ENCODE measurements at places on chromosomes 16 and 17. TPM values are rescaled to one million over a fixed set of nuclear protein-coding genes. Genes with fewer than 3 reads are reported as not detected.

DNA sequence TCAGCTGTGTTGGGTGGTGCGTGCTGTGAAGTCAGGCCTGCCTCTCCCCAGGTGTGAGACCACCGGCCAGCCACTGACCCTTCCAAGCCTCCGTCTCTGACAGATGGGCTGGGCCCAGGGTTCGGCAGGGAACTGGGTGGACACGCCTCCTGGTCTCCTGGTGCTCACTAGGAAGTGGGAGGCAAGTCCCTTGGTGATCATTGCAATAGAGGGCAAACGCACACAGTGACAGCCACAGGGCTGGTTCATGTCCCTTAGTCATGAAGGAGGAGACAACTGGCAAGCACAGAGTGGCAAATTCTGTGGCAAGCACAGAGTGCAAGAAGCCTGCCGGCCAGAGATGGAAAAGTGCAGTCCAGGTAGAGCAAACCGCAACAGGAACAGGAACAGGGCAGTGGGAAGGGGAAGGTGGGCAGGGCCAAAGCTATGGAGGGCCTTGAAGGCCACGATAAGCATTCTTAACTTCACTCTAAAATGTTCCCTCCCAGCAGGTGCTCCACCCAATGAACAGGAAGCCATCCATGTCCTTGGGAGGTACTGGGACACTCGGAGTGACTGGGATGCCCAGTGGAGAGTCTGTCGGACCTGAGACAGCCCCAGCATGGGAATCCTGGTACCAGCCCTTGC is 21.9 kb downstream of the USP7 start:
- H3K4me1 ChIP-seq: peaks cover 39% of the 10 kb centered on the region
- no peaks in the 10 kb centered on the region for H3K27me3 ChIP-seq
- no peak for DNase-seq
- H3K4me3 ChIP-seq: no peak overlapping the region
- H3K27ac ChIP-seq: no peak overlapping the region

The OR1F1 gene
- 0.26 TPM for total RNA-seq

The ACSM2A gene
- total RNA-seq: not detected

GRCh38 chr16:70805380-70805779 is 4.4 kb upstream of the VAC14 start:
- no peaks in the 10 kb centered on the region for H3K27me3 ChIP-seq
- no peak overlapping the region for H3K27ac ChIP-seq
- H3K4me3 ChIP-seq: no peak overlapping the region
- no peaks in the 10 kb centered on the region for H3K4me1 ChIP-seq
- H3K36me3 ChIP-seq: no peaks in the 10 kb centered on the region
- DNase-seq: no peak

- H3K4me1 ChIP-seq: no peaks in the 10 kb centered on the region
- no peak overlapping the region for H3K27ac ChIP-seq
- H3K27me3 ChIP-seq: no peaks in the 10 kb centered on the region
- H3K36me3 ChIP-seq: no peaks in the 10 kb centered on the region
- no peak for DNase-seq
Observed at GRCh38 chr17:82367724-82368524, 3.6 kb upstream of the UTS2R start.

The TMC7 gene
- total RNA-seq: 5.1 TPM

GRCh38 chr17:77457572-77458201 is 316.9 kb downstream of the SEC14L1 start:
- H3K36me3 ChIP-seq: no peaks in the 10 kb centered on the region
- peaks cover 69% of the 10 kb centered on the region for H3K4me1 ChIP-seq
- no peak overlapping the region for H3K27ac ChIP-seq
- H3K4me3 ChIP-seq: no peak overlapping the region
- DNase-seq: no peak
- no peaks in the 10 kb centered on the region for H3K27me3 ChIP-seq

GRCh38 chr17:353213-353837 is 718 bp upstream of the RPH3AL start:
- no peaks in the 10 kb centered on the region for H3K36me3 ChIP-seq
- no peaks in the 10 kb centered on the region for H3K27me3 ChIP-seq
- no peak overlapping the region for H3K27ac ChIP-seq
- DNase-seq: no peak

The NEUROD2 gene
- not detected for total RNA-seq

- H3K4me3 ChIP-seq: no peak overlapping the region
- no peak for DNase-seq
- H3K4me1 ChIP-seq: no peaks in the 10 kb centered on the region
- H3K27me3 ChIP-seq: peaks cover 8% of the 10 kb centered on the region
- H3K27ac ChIP-seq: no peak overlapping the region
- H3K36me3 ChIP-seq: no peaks in the 10 kb centered on the region
Observed at GRCh38 chr16:5449901-5450300, 352.3 kb upstream of the EEF2KMT start.

DNA sequence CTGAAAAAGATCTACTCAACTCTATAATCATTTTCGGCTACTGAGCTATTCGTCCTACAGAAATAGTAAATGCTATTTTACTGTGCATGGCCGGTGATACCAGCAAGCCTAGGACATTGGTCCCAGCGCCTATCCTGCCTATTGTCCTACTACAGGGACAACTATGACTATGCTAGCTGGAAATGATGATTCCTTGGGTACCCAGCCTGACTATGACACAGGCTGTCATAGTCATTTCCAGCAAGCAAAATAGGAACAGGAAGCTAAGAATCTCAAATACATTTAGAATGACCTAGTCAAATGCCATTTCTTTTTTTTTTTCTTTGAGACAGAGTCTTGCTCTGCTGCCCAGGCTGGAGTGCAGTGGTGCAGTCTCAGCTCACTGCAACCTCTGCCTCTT is 33.7 kb upstream of the HSBP1 start:
- no peaks in the 10 kb centered on the region for H3K36me3 ChIP-seq
- no peak overlapping the region for H3K4me3 ChIP-seq
- H3K27ac ChIP-seq: no peak overlapping the region
- no peaks in the 10 kb centered on the region for H3K27me3 ChIP-seq
- DNase-seq: no peak

GRCh38 chr17:27810211-27810901 is 10.0 kb upstream of the NOS2 start:
- no peak for DNase-seq
- H3K36me3 ChIP-seq: no peaks in the 10 kb centered on the region
- peaks cover 6% of the 10 kb centered on the region for H3K4me1 ChIP-seq
- no peaks in the 10 kb centered on the region for H3K27me3 ChIP-seq

The PLA2G10 gene
- 0.23 TPM for total RNA-seq

The KRT9 gene
- not detected for total RNA-seq

GRCh38 chr17:65025297-65025696 is 31.2 kb downstream of the GNA13 start:
- no peaks in the 10 kb centered on the region for H3K36me3 ChIP-seq
- H3K4me1 ChIP-seq: peaks cover 32% of the 10 kb centered on the region
- no peak overlapping the region for H3K27ac ChIP-seq
- no peaks in the 10 kb centered on the region for H3K27me3 ChIP-seq

The KRTAP16-1 gene
- total RNA-seq: not detected

DNA sequence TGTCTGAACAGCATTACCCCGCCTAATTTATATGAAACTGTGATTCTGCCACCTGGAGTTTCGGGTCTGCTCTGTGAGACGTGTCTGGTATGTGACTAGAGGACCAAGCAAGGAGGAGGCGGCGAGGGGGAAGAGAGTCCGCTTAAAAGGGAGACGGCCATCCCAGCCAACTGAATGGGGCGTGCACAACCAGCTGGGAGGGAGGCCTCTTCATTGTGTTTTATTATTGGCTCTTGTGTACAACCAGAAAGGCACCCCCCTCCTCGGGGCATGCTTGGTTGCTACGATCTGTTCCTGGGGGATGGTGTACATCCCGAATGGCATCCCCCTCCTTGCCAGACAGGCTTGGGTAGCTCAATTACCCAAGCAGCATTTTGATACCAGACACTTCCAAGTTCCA is 384.5 kb upstream of the SALL1 start:
- no peaks in the 10 kb centered on the region for H3K27me3 ChIP-seq
- no peak for DNase-seq
- no peaks in the 10 kb centered on the region for H3K4me1 ChIP-seq
- no peak overlapping the region for H3K27ac ChIP-seq
- no peak overlapping the region for H3K4me3 ChIP-seq
- no peaks in the 10 kb centered on the region for H3K36me3 ChIP-seq

GRCh38 chr16:49833796-49834530 is 21.9 kb downstream of the ZNF423 start:
- H3K27me3 ChIP-seq: no peaks in the 10 kb centered on the region
- DNase-seq: no peak
- H3K36me3 ChIP-seq: no peaks in the 10 kb centered on the region
- H3K4me3 ChIP-seq: no peak overlapping the region
- H3K4me1 ChIP-seq: no peaks in the 10 kb centered on the region

DNA sequence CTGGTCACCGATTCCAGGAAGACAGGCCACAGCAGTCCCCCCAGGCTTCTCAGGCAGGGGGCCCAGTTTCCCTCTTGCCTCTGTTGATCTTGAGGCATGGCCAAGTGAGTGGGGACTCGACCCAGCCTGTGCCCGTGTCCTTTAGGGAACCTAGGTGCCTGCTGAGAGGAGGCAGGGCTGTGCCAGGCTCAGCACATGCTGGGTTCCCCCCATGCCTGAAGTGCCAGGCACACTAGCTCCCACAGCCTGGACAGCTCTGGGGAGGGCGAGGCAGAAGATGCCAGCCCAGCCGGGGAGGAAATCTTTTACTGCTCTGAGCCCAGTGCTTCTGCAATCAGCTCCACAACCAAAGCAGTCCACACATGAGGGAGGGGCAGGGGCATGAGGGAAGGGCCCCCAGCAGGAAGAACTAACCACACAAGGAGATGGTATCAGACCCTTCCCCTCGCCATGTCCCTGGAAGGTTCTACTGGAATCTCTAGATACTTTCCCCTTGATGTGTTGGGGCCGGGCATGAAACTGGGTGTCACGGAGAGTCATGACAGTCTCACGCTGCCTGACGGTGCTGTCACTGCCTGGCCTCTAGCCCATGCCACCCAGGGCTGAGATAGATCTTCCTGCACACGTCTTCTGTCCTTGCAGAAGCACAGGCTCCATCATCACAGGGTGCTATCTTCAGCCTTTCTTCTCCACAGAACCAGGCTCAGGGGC is 25.5 kb downstream of the MYO18A start:
- H3K4me1 ChIP-seq: peaks cover 100% of the 10 kb centered on the region
- H3K4me3 ChIP-seq: no peak overlapping the region
- H3K27me3 ChIP-seq: no peaks in the 10 kb centered on the region
- no peak for DNase-seq

- H3K4me1 ChIP-seq: no peaks in the 10 kb centered on the region
- DNase-seq: no peak
- no peak overlapping the region for H3K4me3 ChIP-seq
- peaks cover 4% of the 10 kb centered on the region for H3K27me3 ChIP-seq
Observed at GRCh38 chr17:56424005-56424404, 169.5 kb upstream of the NOG start.

Data from Panc1 (cell line).